ENCODE measurements at places on chromosomes 7 and 10. TPM values are rescaled to one million over a fixed set of nuclear protein-coding genes. Genes with fewer than 3 reads are reported as not detected.

Gene FAM24B
- polyA plus RNA-seq, result 1.9 TPM

Gene SEMA4G
- 236 TPM for polyA plus RNA-seq

Gene CLCN1
- polyA plus RNA-seq, result 0.01 TPM

Gene MYH16
- 0.25 TPM for polyA plus RNA-seq

Gene TMEM209
- 15.6 TPM for polyA plus RNA-seq

Gene SEPTIN14
- polyA plus RNA-seq, result not detected

Gene AQP1
- polyA plus RNA-seq, result not detected

DNA sequence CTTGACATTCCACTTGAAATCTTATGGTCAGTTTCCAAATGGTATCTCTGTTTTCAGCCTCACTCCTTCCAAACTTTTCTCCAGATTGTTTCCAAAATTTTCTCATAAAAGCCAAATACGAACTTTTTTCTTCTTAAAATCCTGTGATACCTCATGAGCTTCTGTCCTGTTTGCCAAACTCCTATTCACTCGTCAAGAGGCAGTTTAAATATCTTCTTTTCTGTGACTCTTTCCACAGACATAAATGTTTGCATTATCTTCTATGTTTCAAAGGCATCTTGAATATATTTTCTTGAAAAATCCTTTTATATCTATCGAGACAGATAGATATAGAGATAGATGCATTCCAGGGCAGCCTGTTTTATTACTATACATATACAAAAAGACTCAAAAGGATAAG is 109.4 kb downstream of the NRG3 start:
- no peak for DNase-seq

DNA sequence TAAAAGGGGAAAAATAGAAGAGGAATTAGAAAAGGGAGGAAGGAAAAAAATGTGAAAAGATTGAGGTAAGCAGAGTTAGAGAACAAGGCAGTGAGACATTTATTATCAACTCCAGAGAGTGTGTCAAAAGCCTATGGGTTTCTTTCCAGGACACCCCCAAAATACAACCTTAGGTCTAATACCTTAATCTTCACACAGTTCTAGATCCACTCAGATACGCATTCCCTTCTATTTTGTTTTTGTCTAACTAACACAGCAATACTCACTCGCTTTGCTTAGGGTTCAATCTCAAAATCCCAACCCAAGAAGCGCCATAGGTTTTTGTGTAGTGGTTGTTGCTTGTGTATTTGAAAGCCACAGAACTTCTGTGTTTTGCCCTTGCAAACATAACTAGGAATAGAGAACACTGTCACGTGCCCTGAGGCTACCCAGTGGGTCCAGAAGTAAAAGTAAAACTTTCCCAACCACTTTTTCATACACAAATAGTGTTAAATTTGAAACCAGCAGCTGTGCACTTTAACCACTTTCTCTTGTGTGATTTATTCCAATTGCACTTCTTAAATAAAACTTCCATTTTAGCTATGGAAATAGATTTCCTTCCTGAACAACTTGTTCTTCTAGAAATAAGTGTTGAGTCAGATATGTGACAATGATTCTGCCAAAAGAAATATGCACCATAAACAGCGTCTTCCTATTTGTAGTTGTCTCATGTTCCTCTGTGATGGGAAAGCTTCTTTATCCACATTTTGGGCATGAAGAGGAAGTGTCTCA is 414.7 kb upstream of the GHITM start:
- no peak for DNase-seq

GRCh38 chr10:18094332-18094731 is 45.9 kb upstream of the CACNB2 start:
- DNase-seq, result no peak

DNA sequence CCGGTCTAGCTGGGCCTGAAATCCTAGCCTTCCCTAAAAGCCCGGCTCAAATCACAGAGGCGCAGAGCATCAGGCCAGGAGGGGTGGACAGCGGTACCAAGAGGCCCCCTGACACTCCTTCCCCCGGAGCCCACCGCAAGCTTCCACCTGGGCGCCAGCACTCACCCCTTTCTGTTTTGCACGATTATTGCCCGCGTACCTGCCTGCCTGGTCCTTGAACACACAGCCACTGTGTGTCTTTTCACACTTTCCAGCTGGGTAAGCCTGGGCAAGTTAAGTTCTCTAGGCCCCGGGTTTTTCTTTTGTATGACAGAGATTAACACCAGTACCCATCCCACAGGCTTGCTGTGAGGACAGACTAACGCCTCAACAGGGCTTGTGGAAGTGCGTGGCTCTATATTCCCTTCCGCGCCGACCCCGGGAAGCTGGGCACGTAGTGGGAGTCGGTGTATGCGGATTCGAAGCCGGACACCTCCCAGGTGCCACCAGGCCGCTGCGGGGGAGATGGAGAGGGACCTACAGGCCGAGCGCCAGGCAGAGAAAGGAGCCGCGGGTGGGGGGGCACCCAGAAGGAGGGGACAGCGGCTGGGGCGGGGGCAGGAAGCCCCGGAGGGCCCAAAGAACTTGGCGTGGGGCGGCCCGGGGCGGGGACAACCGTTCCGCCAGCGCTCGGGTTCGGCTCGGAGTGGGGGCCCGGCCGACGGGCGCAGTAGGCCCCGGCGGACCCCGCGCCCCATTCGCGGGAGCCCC is 792 bp downstream of the ZNF746 start:
- DNase-seq, result no peak

DNA sequence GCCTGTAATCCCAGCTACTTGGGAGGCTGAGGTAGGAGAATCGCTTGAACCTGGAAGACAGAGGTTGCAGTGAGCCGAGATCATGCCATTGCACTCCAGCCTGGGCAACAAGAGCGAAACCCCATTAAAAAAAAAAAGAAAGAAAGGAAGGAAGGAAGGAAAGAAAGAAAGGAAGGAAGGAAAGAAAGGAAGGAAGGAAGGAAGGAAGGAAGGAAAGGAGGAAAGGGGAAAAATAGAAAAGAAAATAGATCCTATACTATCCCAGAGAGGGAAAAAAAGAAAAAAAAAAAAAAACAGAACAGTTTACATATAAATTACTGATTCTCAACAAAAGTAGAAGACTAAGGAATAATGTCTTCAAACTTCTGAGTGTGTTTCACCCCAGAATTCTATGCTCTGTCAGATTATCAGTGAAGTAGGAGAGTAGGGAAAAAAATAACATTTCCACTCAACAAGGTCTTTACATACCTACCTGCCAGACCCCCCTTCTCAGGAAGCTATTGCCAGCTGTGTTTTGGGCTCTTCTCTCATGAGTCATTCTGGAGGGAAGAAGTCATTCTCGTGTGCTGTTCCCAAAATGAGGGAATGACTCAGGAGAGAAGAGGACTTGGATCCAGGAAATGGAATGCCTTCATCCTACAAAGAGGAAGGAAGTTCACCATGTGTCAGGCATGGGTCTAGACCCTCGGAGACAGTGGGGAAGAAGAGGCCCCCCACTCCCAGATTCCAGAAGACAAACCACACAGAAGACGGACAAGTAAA is 20.9 kb downstream of the RGS10 start:
- peak; percentile 76 for DNase-seq

DNA sequence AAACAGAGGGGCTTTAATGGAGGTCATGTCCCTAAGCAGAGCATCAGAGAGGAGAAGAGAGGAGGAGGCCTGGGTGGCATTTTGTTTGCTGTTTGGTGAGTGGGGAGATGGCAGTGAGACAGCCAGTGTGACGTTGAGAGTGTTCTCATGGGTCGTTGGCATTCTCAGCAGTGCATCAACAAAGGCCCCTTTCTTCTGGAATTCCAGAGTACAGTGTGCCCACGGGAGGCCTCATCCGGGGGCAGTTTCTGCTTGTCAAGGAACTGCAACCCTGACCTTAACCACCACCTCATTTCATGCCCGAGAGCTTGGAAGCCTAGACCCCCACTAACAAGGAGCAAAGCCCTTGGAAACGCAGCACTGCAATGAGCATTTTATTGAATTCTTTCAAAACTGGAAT is 92.9 kb downstream of the CELF2 start:
- DNase-seq, result no peak

GRCh38 chr10:2488446-2489005 is 578.8 kb upstream of the PFKP start:
- DNase-seq, result no peak

DNA sequence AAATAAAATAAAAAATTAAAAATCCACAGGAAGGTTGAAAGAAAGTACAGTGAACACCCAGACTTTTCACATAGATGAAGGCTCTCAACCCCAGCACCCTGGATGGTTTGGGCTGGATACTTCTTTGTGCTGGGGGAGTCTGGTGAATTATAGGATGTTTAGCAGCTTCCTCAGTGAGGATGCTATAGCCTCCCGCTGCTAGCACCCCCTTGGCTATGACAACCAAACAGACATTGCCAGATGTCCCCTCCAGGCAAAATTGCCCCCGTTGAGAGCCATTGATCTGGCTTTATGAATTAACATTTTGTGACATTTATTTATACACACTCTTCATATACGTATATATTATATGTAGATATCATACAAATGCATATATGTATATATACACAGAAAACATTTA is 21.6 kb downstream of the SMKR1 start:
- DNase-seq, result no peak

DNA sequence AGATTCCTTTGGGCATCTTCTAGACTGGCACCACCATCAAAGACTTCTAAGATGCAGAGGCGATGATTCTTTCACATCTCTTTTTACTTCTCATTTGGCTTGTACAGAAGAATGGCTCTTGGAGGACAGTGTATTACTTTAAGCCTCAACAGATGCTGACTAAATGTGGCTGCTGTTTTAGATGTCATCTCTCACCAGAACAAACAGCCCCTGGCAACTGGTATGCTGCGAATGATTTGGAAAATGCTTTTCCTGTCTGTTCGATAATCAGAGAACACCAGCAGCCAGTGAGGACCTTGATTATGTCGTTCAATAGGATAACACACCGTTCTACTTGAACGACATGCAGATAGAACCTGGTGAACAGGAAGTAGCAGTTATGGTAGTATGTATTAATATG is 131.8 kb downstream of the RNF216 start:
- DNase-seq, result no peak

- peak; percentile 24 for DNase-seq
These were observed 370.2 kb downstream of the PHF14 start for GRCh38 chr7:11343818-11344413.

DNA sequence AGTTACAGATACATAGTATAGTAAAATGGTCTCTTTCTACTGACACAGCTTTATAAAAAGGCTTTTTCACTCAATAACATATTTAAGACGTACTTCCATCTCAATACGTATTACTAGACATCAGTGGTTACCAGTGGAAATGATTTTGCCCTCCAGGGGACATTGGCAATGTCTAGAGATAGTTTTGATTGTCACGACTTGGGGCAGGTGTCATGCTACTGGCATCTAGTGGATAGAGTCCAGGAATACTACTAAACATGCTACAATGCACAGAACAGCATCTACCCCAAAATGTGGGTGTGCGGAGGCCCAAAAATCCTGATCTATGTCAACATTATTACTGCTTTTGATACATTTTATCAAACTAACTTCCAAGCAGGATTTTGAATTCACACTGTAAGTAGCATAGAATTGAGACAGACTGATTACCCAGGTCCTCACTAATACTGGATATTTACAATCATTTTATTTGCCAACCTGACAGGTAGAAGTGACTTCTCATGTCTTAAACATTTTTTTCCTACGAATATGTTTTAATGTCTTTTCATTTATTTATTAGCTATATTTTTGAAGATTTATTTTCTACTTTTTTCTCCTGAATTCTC is 53.8 kb downstream of the HGF start:
- peak; percentile 1 for DNase-seq

- peak; percentile 78 for DNase-seq
These were observed 42.6 kb downstream of the FAM20C start for GRCh38 chr7:234708-235553.

- no peak for DNase-seq
These were observed 41.8 kb downstream of the CLRN3 start for GRCh38 chr10:127850944-127851343.

DNA sequence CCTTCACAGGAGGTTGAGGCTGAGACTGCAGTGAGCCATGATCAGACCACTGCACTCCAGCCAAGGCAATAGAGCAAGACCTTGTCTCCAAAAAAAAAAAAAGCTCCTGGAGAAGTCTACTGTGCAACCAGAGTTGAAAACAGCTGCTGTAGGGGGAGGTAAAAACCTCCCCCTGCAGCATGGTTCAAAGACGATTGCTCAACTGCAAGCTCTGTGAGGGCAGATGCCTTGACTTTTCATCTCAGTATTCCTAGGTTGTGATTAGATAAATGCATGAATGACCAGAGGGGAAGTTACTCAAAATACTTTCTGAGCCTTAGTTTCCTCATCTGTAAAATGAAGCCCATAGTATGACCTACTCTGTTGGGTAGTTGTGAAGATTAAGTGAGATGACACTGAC is 25.0 kb upstream of the PPA1 start:
- no peak for DNase-seq

DNA sequence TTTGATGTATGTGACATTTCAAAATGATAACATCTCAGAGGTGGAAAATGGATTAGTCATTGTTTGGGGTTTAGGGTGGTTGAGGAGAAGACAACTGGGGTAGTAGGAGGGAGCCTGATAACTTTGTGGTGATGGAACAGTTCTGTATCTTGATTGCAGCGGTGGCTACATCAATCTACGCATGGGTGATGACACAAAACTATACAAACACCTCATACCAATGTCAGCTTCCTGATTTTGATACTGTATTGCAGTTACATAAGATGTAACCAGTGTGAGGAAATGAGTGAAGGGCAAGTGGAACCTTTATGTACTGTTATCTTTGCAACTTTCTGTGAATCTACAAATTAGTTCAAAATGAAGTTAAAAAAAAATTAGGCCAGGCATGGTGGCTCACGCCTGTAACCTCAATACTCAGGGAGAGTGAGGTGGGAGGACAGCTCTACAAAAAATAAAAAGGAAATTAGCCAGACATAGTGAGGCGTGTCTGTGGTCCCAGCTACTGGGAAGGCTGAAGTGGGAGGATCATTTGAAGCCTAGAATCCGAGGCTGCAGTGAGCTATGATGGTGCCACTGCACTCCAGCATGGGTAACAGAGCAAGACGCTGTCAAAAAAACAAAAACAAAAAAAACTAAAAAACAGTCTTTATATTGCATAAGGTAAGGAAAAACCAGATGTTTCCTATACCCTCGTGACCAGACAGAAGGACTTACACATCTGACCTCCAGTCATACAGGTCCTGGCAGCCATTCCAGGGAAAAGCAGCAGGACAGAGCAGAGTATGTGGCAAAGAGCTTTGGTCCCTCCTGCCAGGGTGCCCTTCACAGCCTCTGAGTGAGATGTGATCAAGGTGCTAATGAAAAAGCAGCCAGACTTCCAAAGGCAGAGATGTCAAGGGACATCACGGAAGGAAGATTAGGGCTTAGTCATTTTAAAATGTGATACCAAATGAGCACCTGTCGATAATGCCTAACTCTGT is 50.8 kb downstream of the CYTH3 start:
- DNase-seq, result no peak

- no peak for DNase-seq
These were observed 54.8 kb downstream of the TBXAS1 start for GRCh38 chr7:139883814-139884213.

DNA sequence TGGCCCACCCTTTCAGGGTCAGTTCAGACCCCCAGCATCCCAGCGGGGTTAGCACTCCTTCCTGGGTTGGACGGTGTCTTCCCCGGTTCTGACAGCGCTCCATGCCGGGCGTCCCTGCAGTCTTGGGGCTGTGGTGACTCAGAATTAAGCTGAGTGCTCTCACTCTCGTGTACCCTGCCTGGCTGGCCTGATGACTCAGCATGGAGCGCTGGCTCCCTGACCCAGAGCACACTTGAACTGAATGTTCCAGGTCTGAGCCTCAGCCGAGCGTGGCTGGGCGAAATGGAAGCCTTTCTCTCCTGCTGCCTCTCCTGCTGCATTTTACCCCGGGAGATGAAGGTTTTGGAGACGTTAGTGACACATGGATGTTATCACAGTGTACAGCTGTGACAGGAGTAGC is 7.1 kb downstream of the BAG3 start:
- DNase-seq, result peak; percentile 63

All from HepG2 (cell line).